ENCODE measurements at places on chromosomes 2 and 18.

DNA sequence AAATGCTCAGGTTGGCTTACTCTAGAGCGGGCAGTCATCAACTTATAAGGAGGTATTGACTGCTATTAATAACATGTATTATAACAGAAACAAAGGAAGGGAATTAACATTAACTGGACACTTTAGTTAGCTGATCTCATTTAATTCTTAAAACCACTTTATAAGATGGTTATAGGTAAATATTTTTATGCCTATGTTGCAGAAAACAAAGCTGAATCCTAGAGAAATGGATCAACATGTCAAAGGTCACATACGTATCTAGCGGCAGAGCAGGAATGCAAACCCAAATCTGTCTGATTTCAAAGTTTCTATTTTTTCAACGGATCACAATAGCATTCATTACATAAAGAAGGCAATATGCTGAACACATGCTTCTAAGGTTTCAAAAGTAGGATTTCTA lies 200.0 kb downstream of the PDE1A start:
- DNase-seq, result no peak

- no peak for DNase-seq
Measured at GRCh38 chr18:36595046-36595817, 233.6 kb downstream of the TPGS2 start.

- peak; percentile 86 for DNase-seq
Measured at GRCh38 chr2:20611077-20611843, 39.6 kb downstream of the HS1BP3 start.

DNA sequence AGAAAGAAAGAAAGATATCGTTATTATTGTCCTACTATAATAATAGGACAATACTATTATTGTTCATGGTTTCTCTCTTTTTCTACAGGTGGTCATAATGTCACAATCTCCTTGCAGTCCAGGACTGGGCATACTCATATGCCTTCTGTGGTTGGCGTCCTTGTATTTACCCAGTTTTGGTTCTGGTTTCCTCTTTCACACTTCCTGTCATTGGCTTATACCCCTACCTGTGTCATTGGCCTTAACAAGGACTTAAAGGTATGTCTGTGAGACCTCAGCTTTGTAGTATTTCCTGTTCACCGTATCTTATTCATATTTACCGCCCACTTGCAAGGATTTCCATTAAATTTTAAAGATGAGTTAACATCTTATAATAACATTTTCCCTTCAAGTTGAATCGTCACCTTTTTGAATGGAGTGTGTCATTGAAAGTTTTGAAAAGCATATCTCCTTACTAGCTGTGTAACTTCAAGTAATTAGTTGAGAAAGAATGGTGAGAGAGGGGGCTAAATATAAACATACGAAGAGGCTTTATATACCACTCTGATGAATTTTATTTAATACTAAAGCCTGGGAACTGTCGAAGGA lies 36.5 kb upstream of the HTR2B start:
- peak; percentile 79 for DNase-seq

GRCh38 chr2:237297421-237298150 lies 116.4 kb downstream of the COL6A3 start:
- DNase-seq, result no peak

- DNase-seq, result no peak
Measured at GRCh38 chr2:237191714-237192081, 106.0 kb downstream of the COPS8 start.

GRCh38 chr2:218824004-218824403 lies 7.6 kb downstream of the PRKAG3 start:
- DNase-seq, result no peak

- DNase-seq, result no peak
Measured at GRCh38 chr2:236998758-236999157, 86.9 kb upstream of the COPS8 start.

DNA sequence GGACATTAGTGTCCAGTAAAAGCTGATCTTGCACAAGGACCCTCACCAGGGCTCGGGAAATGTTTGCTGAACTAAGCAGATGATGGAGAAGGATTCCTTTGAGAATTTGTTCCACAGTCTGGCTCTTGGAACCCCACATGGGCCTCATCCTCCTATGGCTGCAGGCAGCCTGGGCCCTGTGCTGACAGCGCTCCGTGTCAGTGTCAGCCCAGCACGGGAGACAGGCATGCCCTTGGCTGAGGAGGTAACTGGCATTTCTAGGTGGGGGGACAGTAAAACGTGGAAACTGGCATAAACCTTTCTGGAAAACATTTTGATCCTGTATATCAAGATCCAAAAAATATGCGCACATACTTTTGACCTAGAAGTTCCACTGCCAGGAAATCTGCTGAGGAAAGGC lies 10.5 kb downstream of the PTMA start:
- no peak for DNase-seq

GRCh38 chr2:11123856-11124759 lies 31.2 kb upstream of the SLC66A3 start:
- peak; percentile 69 for DNase-seq

DNA sequence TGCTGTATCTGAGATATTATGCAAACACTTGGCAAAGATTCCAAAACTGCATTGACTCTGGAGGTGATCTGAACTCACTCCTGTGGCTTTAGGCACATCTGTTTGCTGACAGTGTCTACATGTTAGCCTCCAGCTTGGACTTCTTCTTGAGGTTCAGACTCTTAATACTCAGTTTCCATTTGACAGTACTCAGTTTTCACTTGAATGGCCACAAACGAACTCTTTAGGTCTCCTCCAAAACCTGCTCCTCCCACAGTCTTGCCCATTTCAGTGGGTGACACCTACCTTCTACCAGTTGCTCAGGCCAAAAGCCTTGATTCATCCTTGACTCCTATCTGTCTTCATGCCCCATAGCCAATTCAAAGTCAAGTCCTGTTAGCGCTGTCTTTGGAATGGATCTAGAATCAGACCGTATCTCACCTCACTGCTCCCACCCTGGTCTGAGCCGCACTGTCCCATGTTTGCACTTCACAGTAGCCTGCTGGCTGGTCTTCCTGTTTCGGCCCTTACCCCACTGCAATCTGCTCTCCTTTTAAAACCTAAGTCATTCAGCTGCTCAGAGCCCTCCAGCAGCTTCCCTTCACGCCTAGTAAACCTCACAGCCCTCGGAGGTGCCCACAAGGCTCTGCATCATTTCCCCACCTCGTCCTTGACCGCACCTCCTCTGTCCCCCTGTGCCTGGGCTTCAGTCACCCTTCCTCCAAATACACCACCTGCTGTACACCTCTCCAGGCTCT lies 10.5 kb downstream of the ATG16L1 start:
- DNase-seq, result no peak

- no peak for DNase-seq
Measured at GRCh38 chr18:54726143-54726542, 102.1 kb upstream of the RAB27B start.

- DNase-seq, result no peak
Measured at GRCh38 chr2:183511154-183511553, 386.9 kb downstream of the NUP35 start.

- DNase-seq, result no peak
Measured at GRCh38 chr2:19261061-19261460, 97.4 kb downstream of the OSR1 start.

- no peak for DNase-seq
Measured at GRCh38 chr18:1147730-1148129, 243.1 kb downstream of the ADCYAP1 start.

GRCh38 chr2:58571181-58571852 lies 330.2 kb upstream of the FANCL start:
- peak; percentile 83 for DNase-seq

GRCh38 chr2:60992985-60993392 lies 24.5 kb upstream of the PEX13 start:
- no peak for DNase-seq

DNA sequence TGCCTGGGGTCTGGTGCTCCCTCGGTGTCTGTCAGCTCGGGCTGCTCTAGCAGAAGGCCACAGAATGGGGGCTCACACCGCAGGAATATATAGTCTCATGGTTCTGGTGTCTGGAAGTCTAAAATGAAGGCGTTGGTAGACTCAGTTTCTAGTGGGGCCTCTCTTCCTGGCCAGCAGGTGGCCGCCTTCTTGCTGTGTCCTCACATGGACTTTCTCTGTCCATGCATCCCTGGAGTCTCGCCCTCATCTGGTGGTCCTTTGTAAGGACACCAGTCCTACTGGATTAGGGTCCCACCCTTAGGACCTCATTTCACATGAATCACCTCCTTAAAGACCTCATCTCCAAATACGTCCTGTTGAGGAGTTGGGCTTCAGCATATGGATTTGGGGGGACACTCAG lies 65.7 kb downstream of the RRM2 start:
- peak; percentile 59 for DNase-seq

GRCh38 chr18:74949611-74950010 lies 259.3 kb downstream of the PTGR3 start:
- DNase-seq, result peak; percentile 3

DNA sequence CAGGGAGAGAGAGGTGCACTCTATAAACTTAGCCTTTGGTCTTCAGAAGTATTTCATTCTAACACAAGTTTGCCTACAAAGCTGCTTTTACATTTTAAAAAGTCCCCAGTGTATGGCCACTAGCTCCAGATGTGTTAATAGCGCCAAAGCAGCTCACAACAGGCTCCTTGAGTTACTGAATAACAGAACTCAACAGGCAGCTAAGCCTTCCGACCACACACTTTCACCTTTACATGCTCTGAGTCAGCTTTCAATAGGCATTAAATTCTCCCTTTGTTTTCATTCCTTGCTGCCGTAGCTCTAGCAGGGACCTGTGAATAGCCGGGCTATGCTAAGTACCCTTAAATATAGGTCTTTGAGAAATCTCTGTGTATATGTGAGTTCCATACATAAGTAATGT lies 262.8 kb upstream of the PARD3B start:
- peak; percentile 51 for DNase-seq

DNA sequence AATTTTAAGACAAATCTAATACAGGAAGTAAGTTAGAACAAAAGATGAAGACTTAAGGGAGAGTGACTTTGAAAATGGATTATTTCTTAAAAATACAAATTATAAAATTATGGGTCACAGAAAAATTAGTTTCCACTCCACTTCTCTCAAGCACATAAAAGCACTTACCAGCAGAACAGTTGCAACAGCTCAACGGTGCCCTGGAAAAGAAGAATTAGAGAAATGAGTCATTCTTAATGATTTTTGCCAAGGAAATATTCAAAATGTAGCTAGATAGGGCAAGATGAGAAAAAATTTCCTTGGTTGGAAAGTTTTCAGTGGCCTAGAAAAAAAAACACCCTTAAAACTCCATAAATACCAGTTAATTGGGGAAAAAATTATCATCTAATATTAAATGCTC lies 2185.6 kb upstream of the CELF4 start:
- no peak for DNase-seq

DNA sequence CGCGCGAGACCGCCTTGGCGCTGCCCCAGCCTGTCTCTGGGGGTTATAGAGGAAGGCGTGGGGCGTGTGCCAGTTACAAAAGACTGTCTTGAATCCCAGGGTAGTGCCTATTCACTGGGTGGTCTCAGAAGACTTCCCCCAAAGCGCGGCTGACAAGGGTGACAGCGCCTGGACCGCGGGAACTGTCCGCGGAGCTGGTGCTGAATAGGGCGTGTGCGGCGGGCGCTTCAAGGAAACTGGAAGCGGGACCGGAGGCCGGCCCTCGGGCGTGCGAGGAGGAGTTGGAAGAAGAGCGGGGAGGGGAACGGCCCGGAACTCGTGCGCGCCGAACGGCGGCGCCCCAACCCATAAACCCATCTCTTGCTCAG lies 2.3 kb downstream of the EGR4 start:
- peak; percentile 29 for DNase-seq
